ENCODE measurements at places on chromosomes 2 and 18.

GRCh38 chr2:118622913-118623312, 224.5 kb downstream of the EN1 start:
- no peak for DNase-seq

GRCh38 chr2:42578621-42579020, 10.2 kb downstream of the MTA3 start:
- DNase-seq, result no peak

DNA sequence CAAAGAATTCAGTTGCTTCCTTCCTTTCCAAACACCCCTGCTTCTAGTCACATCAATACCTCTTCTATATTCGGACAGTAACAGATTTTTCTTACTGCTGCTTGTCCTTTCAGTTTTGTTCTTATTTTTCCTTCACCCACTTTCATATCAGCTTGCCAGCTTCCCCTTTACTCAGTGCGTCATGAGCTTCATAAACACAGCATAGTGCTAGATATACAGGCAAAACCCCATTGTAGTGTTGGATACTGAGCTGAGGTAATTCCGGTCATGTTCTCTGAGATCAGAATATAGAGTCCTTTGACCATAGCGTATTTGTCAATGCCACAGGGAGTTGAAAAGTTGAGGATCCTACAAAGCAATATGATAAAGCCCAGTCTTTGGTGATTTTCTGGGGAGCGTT, 2.4 kb downstream of the FARP2 start:
- no peak for DNase-seq

GRCh38 chr18:73556904-73557303, 590.7 kb downstream of the FBXO15 start:
- no peak for DNase-seq

DNA sequence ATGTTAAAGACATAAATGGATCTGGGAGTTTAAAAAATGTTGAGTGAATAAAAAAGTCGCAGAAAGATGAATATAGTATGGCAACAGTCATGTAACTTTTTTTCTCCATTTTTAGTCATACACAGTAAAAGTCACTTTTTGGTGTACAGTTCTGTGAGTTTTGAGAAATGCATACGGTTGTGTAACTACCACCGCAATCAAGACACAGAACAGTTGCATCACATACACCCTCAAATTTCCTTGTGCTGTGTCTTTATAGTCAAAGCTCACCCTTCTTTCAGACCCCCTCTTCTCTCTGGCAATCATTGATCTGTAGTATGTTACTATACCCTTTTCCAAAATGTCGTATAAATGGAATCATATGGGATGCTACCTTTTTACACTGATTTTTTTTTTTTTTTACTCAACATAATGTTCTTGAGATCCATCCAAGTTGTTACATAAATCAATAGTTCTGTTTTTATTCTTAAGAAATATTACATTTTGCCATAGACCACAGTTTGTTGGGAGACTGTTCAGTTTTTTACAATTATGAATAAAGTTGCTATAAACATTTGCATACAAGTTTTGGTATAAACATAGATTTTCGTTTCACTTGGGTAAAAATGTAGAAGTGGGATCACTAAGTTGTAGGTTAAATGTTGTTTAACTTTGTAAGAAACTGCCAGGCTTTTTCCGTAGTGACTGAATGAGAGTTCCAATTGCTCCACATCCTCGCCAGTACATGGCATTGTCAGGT, 35.4 kb upstream of the AGFG1 start:
- DNase-seq, result no peak

GRCh38 chr18:59359576-59359952, 499 bp upstream of the LMAN1 start:
- DNase-seq, result no peak

DNA sequence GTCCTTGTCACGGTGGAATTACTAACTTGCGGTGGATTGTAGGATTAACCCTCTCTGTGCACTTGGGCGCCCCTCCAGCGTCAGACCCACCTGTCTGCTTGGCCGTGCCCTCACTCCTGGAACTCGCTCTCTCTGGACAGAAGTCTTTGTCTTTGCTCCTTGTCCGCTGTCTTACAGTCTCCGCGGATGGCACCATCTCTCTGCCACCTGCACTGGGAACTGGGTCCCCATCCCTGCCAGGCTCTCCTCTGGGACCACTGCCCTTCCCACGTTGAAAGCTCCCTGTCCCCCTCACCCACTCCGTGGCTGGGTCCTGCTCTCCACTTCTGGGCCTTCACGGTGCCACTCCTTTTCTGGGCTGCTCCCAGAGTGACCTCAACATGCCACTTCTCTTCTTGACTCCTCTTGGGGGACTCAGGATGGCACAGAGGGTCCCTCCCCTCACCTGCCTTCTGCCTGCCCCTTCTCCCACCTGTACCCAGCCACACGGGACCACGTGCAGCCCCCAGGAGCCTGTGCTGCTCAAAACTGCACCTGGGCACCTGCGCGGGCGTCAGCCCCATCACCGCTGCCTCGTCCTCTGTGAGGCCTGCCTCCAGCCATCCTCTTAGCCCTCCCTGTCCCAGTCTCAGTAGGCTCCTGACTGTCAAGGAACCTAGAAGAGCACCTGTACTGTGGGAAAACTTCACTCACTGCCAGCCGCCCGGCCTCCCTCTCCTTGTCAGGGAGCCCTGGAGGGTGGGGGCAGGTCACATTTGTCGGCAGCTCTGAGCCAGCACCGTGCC, 11.1 kb downstream of the CNDP2 start:
- no peak for DNase-seq

DNA sequence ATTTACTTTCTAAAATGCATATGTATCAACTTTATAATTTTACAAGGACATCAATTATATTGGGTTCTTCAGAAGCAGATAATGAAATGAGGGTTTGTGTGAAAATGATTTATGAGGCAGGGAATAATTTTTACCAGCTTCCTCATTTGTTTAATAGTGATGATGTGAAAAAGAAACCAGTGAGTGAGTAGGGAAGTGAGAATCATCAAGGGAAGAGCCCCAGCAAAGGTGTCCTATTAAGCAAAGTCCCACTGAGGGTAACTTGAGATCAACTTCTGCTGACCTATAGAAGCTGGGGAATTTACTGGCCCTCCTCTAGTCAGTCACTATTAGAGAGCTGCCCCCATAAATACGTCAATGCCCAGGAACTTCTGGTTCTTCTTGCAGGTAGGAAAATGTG, 266.8 kb upstream of the LYPD1 start:
- no peak for DNase-seq

GRCh38 chr2:168929031-168929430, 27.9 kb downstream of the G6PC2 start:
- DNase-seq, result no peak

- no peak for DNase-seq
These were observed 10.7 kb downstream of the STEAP3 start for GRCh38 chr2:119234021-119235019.

DNA sequence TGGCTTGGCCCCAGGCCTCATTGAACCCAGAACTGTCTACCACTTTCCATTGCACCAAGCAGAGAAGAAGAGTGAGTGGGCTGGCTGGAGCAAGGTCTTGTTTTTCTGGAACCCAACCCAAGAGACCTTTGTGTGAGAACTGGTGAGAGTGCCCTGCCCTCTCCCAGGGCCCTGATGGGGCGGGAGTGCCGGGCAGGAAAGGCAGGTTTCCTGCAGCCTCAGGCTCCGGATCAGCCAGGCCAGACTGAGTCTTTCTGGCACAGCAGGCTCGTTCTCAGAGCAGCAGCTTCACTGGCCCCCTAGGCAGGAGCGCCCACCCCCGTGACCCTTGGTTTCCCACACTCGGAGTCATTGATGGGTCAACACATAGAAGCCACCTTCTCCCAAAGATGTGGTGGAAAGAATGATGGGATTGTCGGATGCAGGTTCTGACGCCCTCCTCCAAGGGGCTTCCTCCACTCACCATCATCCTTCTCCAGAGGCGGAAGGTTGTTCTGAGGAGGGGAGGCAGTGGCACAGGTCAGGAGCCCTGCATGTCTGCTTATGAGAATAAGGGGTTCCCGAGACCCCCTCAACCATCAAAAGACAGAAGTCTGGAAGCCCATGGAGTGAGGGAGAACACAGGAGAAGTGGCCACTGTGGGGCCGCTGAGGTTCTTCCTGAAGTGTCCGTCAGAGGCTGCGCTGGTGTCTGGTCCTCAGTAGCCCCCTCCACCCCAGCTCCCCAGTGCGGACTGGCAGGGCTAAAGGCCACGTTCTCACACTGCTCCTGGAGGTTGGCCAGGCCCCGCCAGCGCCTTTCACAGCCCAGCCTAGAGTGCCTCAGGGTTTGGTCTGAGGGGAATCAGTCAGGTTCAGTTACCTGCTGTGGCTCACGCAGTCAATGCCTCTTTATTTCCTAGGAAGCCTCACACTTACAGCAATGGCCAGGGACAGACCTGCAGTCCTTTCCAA, 62.8 kb upstream of the LAPTM4A start:
- DNase-seq, result no peak

DNA sequence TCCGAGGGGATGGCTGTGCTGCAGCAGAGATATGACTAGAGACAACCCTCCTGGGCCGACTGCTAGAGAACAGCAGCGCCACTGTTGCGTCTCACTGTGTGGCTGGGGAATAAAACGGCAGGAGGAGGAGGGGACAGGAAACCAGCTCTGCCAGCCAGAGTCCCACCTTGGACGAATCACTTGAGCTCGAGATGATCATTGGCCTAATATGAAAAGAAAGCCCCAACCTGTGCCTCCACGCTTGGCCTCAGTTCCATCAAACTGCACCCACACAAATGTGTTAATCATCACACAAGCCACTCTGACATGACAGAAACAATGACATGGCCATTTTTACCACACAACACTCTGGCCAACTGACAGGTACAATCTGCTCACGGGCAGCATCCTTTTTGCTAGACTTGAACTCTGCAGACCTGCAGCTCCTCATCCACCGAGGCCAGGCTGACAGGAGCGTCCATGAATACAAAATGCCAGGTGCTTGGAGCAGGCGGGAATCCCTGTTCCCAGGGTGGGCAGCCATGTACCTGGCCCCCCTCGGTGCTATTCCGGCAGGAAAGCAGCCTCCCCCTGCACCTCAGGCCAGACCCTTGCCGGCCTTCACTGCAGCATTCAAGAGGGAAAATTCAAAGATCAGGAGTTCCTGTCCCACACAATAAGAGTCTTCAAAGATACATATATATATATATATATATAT, 52.3 kb downstream of the PARD6G start:
- DNase-seq, result no peak

DNA sequence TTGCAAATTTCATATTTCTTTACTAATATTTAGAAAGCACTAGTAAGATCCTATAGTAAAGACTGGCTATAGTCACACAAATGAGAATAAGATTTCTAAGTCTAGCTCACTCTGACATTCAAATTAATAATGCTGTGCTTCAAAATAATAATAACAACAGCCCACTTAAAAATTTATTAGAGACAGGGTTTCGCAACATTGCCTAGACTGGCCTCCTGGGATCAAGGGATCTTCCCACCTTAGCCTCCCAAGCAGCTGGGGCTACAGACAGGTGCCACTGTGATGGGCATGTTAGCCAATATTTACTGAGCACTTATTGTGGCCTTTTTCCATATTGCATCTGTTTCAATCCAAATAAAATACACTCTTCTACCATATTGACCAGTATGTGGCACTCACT, 96.1 kb downstream of the PIEZO2 start:
- no peak for DNase-seq
